Cortex of kidney (tissue), 1 donor: ENCODE measurements at places on chromosomes 2 and 18.

DNA sequence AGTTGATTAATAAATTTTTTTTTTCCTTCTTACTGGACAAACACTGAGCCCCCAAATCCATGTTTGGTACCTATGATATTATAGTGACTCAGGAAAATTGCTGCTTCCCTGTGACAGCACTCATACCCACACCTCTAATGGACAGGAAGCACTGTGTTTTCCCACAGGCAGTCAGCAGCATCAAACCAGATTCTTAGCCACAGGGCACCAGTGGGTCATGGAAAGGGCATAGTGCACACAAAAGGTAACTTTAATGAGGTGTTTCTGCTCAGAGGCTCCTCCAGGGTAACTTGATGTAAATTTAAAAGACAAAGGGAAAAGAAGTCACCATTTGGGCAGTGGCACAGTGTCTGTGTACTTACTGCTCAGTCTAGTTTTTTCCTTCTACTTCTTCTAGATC is 34.1 kb downstream of the SERPINB11 start:
- DNase-seq: no peak

GRCh38 chr18:7332452-7332851 is 101.6 kb downstream of the LRRC30 start:
- DNase-seq: no peak

DNA sequence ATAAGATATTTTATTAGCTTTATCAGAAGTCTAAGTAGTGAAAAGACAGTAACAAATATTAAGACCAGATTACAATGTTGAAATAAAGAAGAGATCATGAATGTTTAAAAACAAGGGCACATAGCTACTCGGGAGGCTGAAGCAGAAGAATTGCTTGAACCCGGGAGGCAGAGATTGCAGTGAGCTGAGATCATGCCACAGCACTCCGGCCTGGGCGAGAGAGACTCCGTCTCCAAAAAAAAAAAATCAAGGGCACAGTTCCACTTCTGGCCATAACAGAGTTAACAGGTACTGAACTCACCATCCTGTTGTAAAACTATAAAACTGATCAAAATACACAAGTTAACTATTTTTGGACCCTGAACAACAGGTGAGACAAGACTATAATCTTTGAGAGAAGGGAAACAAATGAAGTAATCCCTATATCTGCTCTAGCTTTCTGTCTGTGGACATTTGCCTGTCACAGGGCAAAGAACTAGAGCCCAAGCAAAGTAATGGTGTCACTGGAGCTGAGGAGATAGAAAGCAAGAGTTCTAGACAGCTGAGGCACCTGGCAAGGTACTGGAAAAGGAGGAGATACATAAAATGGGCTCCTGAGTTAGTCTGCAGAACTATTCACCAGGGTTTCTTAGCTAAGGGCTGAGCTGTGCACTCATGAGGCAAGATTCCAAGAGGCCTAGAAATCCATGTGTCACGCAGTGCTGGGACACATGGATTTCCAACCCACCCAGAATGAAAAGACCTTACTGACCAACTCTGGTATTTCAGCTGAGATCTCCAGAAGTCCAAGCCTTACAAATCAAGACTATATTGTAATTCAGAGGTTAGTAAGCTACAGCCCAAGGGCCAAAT is 15.2 kb downstream of the MMADHC start:
- DNase-seq: no peak

DNA sequence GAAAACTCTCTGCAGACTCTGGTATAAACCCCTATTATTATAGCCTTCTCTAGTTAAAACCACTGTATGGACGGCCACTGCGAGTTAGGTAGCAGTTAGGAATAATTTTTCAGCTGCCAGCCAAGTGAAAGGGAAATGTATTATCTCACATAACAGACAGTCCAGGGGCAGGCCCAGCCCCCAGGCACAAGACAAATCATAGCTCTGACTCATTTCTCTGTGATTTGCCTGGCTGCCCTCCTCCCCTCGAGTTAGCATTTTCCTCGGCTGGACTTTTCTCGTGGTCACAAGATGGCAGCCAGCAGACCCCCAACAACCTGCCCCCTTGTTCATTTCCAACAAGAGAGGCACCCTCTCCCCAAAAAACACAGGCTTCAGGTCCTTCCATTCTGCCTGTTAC is 10.5 kb downstream of the VIT start:
- DNase-seq: no peak

DNA sequence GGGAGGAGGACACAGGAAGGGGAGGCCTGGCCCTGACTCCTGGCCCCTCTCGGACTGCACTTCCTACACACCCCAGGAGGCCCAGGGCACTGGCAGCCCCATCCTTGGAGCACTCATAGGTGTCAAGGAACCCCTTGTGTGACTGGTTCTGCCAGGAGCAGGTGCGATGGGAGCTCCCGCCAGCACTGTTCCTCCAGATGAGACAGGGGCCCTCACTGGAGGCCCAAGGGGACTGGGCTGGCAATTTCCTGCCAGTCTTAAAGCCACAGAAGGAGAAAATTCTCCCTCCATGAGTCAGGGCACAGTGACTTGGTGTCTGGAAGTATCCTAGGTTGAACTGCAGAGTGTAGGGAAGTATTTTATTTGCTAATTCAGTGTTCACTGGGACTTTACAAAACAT is 42.8 kb upstream of the MAL start:
- no peak for DNase-seq

DNA sequence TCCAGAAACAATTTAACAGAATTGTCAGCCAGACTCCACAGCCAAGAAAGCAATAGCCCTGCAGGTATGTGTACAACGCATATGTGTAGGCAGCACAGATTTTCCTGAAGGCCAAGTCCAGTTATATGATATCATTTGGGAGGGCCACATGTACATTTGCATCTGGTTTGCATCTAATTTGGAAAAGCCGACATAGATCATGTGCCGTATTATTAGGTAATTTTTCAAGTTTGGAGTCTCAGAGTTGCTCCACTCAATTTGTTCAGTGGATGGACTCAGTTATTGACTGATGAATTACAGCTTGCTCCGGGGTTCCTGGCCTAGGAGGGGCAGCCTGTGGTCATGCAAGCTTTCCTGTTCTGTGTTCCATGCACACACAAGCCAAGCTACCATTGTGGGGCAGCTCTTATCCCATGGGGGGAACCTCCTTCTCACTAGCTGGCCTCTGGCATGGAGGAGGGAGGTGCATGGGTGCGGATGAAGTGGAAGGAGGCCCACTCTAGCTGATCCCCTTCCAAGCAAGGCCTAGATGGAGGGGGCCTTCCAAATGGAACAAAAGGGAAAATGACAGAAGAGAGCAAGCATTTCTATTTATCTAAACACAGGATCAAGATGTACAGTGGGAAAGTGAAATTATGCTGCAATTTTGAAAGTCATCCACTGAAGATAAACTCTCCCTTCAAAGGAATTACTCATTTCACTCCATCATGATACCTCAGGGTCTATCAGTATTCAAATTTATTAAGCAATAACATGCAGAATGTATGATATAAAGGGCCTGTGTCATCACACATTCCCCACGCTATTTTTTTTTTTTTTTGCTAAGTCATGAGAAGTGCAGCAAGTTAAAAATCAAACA is 202.6 kb upstream of the SMAD2 start:
- DNase-seq: no peak

- no peak for DNase-seq
Observed at GRCh38 chr2:37674946-37675345, 3.5 kb upstream of the CDC42EP3 start.

DNA sequence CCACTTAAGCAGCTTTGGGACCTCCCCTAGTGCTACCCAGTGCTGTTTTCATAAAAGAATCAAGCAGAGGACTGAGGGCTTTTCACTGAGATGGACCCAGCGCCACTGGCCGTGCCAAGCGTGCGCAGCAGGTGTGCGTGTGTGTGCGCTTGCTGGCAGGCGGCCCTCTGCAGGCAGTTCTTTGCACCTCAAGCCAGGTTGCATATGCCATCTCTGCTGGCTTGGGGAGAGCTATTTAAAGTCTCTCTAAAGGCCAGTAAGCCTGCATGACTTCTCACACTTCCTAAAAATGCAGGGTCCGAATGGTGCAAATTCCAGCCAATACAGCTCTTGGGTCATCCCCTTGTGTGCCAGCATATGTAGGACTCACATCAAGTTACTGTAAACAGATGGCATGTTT is 255.5 kb downstream of the RNF152 start:
- no peak for DNase-seq
